ENCODE measurements at places on chromosomes 16 and 17. TPM values are rescaled to one million over a fixed set of nuclear protein-coding genes. Genes with fewer than 3 reads are reported as not detected.

GRCh38 chr17:41421116-41421515 lies 3.3 kb downstream of the KRT37 start:
- no peak overlapping the region for H3K4me3 ChIP-seq
- H3K27ac ChIP-seq: no peak overlapping the region
- DNase-seq: no peak
- H3K27me3 ChIP-seq: no peaks in the 10 kb centered on the region

- H3K36me3 ChIP-seq: no peaks in the 10 kb centered on the region
- H3K4me3 ChIP-seq: no peak overlapping the region
- DNase-seq: no peak
- H3K27ac ChIP-seq: no peak overlapping the region
- no peaks in the 10 kb centered on the region for H3K27me3 ChIP-seq
Measured at GRCh38 chr17:71252436-71252835, 868.4 kb upstream of the SOX9 start.

DNA sequence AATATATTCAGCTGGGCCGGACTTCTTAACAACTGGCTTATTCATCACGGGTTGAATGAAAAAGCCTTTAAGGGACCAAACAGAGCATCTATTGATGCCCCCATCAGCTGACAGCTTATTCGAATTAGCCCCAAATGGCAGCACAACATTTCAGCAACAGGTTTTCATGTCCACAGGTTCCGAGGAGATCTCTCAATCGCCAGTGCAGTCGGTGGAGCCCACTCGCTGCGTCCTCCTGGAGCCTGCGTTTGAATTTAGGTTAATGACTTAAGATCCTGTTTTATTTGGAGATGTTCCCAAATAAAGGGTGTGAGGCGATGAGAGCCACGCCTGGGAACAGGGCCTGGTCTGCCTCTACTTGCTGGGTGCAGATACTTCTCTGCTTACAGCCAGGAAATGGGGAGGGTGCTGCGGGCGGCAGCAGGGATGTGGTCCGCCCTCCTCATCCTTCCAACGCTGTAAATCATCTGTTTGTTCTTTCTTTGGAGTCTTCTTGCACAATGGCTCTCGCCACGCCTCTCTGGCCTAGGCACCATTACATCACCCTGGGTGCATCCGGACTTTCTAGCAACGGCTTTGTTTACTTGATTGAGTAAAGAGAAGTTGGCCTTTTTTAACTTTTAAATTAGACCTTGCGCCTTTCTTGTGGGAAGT lies 22.6 kb downstream of the NDE1 start:
- peaks cover 11% of the 10 kb centered on the region for H3K36me3 ChIP-seq
- H3K4me1 ChIP-seq: peaks cover 7% of the 10 kb centered on the region
- no peak overlapping the region for H3K4me3 ChIP-seq
- DNase-seq: peak; percentile 56

GRCh38 chr16:74431516-74431915 lies 10.2 kb upstream of the CLEC18B start:
- H3K27ac ChIP-seq: no peak overlapping the region
- no peaks in the 10 kb centered on the region for H3K36me3 ChIP-seq
- H3K27me3 ChIP-seq: no peaks in the 10 kb centered on the region
- no peaks in the 10 kb centered on the region for H3K4me1 ChIP-seq
- no peak overlapping the region for H3K4me3 ChIP-seq

- DNase-seq: no peak
- H3K36me3 ChIP-seq: no peaks in the 10 kb centered on the region
- H3K27me3 ChIP-seq: no peaks in the 10 kb centered on the region
Measured at GRCh38 chr16:81210807-81211206, 27.7 kb upstream of the BCO1 start.

DNA sequence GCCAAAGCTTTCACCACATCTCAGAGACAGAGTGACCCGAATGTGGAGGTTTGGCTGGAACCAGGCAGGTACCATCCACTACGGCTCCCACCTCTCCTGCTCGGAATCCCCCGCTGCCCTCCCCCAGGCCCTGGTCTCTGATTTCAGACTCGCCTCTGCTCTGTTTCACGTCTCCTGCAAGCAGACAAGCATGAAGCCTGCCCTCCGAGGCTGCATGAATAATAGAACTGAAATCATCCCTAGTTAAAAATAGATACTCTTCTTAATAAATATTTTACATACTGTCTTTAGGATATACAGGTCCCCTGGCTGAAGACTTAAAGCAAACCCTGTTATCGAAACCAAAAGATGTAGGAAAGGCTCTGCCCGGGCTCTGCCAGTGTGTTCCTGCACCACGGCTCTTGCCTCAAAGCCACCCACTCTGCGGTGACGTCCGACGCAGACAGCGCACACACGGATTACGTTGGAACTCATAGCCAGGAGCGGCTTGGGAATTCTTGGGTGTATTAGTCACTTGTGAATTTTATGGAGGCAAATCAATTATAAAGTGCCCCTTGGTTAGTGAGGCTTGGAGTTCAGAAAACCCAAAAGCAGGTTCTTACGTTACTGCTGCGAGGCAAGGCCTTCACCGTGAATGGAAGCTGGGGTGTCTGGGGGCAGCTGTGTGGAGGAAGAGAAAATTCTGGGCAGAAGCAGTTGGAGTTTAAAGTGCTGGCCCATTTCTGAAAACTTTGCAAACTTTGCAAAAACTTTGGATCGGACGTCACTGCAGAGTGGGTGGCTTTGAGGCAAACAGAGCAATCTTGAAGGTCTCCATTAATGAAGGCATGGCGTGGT lies 25.6 kb upstream of the NPTX1 start:
- no peak overlapping the region for H3K4me3 ChIP-seq
- no peaks in the 10 kb centered on the region for H3K36me3 ChIP-seq
- no peaks in the 10 kb centered on the region for H3K4me1 ChIP-seq
- no peak overlapping the region for H3K27ac ChIP-seq
- DNase-seq: no peak

DNA sequence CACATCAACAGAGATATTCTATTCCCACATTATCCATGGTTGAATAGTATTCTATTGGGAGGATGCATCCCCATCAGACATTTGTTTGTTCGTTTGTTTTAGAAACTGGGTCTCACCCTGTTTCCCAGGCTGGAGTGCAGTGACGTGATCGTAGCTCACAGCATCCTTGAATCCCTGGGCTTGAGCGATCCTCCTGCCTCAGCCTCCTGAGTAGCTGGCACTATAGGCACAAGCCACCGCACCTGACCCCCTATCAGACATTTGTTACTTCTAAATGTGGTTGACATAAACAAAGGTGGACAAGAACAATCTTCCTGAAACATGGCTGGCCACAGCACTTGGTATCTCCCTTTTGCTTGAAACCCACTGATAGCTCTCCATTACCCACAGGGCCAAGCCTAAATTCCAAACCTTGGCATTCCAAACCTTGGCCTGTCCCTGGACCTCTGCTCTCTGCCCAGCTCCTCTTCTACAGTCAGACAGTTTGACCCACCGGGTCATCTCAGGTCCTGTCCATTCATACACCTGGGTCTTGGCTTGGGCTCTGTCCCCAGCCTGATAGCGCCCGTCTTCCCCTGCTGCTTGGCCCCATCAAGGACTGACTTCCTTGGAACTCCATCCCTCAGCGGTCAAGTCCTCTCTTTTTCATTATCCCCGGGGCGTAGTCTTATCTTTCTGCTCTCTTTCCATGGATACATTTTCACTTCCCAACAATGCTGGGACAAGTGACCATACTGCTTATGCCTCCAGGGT lies 1.5 kb upstream of the PRR29 start:
- H3K27me3 ChIP-seq: no peaks in the 10 kb centered on the region
- H3K27ac ChIP-seq: no peak overlapping the region
- H3K36me3 ChIP-seq: no peaks in the 10 kb centered on the region
- DNase-seq: no peak
- peaks cover 38% of the 10 kb centered on the region for H3K4me1 ChIP-seq

- no peaks in the 10 kb centered on the region for H3K36me3 ChIP-seq
- H3K4me3 ChIP-seq: no peak overlapping the region
- peaks cover 3% of the 10 kb centered on the region for H3K4me1 ChIP-seq
- no peak overlapping the region for H3K27ac ChIP-seq
Measured at GRCh38 chr17:69428252-69428980, 13.9 kb downstream of the MAP2K6 start.

- no peak overlapping the region for H3K4me3 ChIP-seq
- peak overlapping the region; percentile 56 for H3K27ac ChIP-seq
- no peak for DNase-seq
- H3K4me1 ChIP-seq: peaks cover 18% of the 10 kb centered on the region
Measured at GRCh38 chr16:68470461-68471150, 22.3 kb upstream of the SMPD3 start.

- H3K27ac ChIP-seq: no peak overlapping the region
- H3K4me1 ChIP-seq: no peaks in the 10 kb centered on the region
- DNase-seq: no peak
- H3K27me3 ChIP-seq: no peaks in the 10 kb centered on the region
Measured at GRCh38 chr16:78903237-78903636, 697.3 kb downstream of the MAF start.

GRCh38 chr17:59084154-59084553 lies 22.5 kb downstream of the TRIM37 start:
- no peak for DNase-seq

DNA sequence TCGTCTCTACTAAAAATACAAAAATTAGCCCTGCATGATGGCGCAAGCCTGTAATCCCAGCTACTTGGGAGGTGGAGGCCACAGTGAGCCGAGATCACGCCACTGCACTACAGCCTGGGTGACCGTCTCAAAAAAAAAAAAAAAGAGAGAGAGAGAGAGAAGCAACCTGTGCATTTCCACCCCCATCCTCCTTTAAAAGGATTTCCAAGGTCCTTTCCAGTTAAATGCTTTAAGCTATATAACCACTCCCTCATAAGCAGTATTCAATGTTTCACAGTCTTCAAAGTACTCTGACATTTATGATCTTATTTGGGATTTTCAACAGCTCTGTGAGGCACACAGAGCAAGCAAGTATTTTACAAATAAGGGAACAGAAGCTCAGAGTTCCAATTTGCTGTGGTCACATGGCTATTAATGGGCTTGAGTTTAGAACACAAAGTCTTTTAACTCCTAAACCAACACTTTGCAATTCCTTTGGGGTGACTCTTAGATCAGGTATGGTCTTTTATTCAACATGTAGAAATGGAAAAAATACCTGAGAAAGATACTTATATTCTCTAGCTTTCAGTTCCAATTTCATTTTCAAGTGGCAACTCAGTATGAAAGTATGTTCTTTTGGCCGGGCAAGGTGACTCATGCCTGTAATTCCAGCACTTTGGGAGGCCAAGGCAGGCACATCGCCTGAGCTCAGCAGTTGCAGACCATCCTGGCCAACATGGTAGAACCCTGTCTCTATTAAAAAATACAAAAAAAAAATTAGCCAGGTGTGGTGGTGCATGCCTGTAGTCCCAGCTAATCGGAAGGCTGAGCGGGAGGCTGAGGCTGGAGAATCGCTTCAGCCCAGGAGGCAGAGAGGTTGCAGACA lies 31.3 kb downstream of the SPOP start:
- no peaks in the 10 kb centered on the region for H3K36me3 ChIP-seq
- DNase-seq: peak; percentile 64
- H3K27me3 ChIP-seq: no peaks in the 10 kb centered on the region

- H3K27ac ChIP-seq: no peak overlapping the region
- no peaks in the 10 kb centered on the region for H3K36me3 ChIP-seq
- no peaks in the 10 kb centered on the region for H3K27me3 ChIP-seq
- H3K4me3 ChIP-seq: no peak overlapping the region
- peak; percentile 29 for DNase-seq
Measured at GRCh38 chr16:54554581-54554980, 268.0 kb upstream of the IRX3 start.

DNA sequence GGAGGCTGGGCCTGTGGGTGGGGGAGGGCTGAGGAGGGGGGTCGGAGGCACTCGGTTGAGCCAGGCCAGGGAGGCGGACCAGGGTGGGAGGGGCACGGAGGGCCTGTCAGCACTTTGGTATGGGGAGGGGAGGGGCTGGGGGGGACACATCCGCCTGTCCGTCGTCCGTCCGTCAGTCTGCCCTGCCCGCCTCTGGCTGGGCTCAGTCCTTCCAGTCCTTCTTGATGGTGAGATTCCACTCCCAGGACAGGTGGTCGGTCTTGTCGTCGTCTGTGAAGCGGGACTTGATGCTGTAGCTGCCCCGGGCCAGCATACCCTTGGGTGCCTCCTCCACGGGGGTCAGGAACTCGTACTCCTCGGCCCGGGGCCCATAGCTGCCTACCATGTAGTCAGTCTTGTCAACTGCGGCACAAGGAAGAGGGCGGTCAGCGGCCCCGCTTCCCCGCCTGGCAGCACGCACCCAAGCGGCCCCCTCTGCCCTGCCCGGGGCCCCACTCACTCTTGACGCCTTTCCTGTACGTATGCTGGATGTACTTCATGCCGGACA lies 2.4 kb downstream of the ARHGDIA start:
- H3K4me1 ChIP-seq: peaks cover 29% of the 10 kb centered on the region
- no peak overlapping the region for H3K4me3 ChIP-seq

DNA sequence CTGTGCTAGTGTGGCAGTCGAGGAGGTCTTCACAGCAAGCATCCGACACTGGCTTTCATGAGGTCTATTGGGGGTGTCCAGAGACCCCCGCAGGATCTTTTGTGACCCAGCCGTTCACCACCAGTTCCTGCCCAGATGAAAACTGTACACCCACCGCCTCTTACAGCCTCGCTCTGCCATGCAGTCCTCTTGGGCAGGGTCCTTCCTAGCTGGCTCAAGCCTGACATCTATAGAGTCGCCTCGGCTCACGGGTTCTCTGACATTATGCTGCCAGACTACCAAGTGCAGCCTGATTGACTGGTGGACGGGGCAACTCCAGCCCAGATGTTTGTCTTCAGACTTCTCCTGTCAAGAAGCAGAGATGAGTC lies 14.6 kb upstream of the CLEC10A start:
- H3K36me3 ChIP-seq: no peaks in the 10 kb centered on the region
- no peak overlapping the region for H3K27ac ChIP-seq
- no peak for DNase-seq
- no peaks in the 10 kb centered on the region for H3K4me1 ChIP-seq

GRCh38 chr16:50497592-50497991 lies 50.6 kb upstream of the NKD1 start:
- H3K4me1 ChIP-seq: no peaks in the 10 kb centered on the region
- H3K27ac ChIP-seq: no peak overlapping the region
- H3K4me3 ChIP-seq: no peak overlapping the region

- H3K4me3 ChIP-seq: no peak overlapping the region
- no peak overlapping the region for H3K27ac ChIP-seq
- H3K36me3 ChIP-seq: peaks cover 8% of the 10 kb centered on the region
Measured at GRCh38 chr17:67157732-67158639, 87.0 kb downstream of the HELZ start.

GRCh38 chr16:67796099-67796718 lies 10.2 kb downstream of the RANBP10 start:
- no peaks in the 10 kb centered on the region for H3K4me1 ChIP-seq
- H3K4me3 ChIP-seq: no peak overlapping the region
- no peak overlapping the region for H3K27ac ChIP-seq

DNA sequence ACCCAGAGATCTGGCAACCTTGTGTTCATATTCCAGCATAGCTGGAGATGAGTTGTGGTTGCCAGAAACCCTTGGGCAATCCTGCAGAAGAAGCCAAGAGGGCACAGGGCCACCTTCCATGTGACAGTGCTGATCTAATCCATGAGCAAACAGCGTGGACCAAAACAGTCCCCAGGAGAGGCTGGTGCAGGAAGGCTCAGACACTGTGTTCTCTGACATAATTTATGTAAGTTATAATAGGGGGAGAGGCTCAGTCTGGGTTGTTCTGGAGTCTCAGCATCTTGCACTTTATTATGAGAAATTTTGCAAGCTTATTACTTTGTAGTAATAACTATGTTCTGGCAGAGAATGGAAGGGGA lies 273.9 kb downstream of the HAPSTR1 start:
- no peaks in the 10 kb centered on the region for H3K36me3 ChIP-seq
- no peaks in the 10 kb centered on the region for H3K27me3 ChIP-seq
- no peaks in the 10 kb centered on the region for H3K4me1 ChIP-seq
- peak; percentile 47 for DNase-seq

TMEM100 gene
- total RNA-seq: 3.8 TPM

KRT25 gene
- total RNA-seq: not detected

MYL11 gene
- not detected for total RNA-seq

GGT6 gene
- total RNA-seq: 1.3 TPM

OR1E2 gene
- not detected for total RNA-seq

RNF222 gene
- not detected for total RNA-seq

CES1 gene
- 2.6 TPM for total RNA-seq

OMG gene
- total RNA-seq: 2.1 TPM

NOD2 gene
- 0.92 TPM for total RNA-seq

MT1F gene
- total RNA-seq: 220 TPM
